ENCODE measurements at places on chromosomes 5 and 9.

GRCh38 chr9:89305868-89306267, 5.1 kb upstream of the CKS2 start:
- no peak for DNase-seq

DNA sequence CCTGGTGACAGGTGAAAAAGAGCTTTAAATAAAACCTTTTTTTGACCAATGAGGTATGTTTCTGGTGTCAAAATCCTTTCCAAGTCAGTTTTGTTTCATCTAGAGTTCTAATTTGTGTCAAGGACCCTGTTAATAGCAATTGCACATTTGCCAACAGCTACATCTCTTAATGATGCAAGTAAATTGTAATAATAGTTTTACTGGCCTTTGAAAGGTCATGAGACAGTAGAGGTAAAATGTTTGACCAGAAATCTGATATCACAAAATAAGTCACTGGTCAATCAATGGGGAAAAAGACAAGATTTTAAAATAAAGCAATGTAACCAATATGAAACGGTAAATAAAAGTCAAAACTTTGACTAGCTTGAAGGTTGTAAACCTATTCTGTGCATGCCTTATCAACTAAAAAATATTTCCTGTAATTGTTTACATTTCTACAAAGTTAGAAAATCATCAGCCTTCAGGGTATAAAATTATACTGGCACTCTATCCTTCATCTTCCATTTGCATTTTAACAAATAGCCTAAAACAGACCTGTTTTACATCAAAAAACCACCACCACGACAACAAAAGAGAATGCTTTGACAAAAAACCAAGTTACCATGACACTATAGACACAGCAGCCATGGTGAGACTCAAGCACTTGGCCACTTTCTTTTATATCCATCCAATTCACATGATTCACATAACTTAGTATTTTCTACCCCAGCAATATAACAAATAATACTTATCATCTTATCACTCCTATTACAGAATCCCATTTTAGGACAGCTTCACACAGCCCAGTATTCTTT, 3.0 kb downstream of the NADK2 start:
- no peak for DNase-seq

DNA sequence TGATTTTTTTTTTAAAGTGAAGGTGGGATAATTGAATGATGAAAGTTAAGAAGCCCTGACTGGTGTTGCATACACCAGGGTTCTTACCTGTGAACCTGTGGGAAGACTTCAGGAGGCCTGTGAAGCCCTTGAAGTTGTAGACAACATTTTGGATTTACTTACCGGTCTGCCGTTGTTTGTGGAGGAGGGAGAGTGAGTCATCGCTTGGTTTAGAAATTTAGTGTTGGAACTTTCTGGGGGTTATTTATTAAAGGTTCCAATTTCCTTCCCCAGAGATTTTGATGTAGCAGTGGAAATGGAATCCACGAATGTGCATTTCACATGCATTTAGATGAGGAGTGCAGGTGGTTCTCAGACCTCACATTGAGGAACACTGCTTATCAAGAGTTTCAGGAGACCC, 49.6 kb downstream of the ARHGAP26 start:
- DNase-seq, result peak; percentile 55

GRCh38 chr5:118996098-118996497, 7.8 kb upstream of the DTWD2 start:
- no peak for DNase-seq

DNA sequence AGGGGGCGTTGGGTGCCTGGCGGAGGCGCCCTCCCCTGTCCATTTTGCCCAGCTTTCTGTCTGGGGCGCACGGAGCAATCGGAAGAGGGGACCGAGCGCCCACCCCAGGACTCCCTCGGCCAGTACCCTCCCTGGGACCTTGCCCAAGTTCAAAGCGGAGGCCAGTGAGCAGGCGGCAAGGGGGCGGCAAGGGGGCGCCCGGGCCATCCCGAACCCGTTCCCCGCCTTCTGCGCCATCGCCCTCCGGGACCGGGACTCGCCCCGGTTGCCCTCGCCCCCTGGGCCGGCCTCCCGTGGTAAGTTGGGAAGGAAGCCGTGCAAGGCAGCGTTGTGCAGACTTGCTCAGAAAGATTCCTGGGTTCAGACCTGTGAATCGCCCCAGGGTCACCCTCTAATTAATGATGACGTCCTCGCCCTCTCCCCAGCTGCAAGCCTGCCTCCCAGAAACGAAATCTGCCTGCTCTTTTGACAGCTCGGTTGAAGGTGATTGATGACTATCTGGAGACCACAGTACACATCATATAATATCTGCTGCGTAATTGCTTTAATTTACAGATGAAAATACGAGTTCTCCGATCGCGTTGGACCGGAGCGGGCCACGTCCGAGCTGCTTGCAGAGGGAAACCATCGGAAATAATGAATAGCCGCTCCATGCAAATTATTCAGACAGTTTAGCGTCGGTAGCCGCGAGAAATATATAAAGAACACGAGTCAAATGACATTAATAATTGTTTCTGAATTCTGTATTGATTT, 1.4 kb upstream of the IRX4 start:
- no peak for DNase-seq

GRCh38 chr5:6307304-6307703, 71.0 kb downstream of the MED10 start:
- DNase-seq, result no peak

DNA sequence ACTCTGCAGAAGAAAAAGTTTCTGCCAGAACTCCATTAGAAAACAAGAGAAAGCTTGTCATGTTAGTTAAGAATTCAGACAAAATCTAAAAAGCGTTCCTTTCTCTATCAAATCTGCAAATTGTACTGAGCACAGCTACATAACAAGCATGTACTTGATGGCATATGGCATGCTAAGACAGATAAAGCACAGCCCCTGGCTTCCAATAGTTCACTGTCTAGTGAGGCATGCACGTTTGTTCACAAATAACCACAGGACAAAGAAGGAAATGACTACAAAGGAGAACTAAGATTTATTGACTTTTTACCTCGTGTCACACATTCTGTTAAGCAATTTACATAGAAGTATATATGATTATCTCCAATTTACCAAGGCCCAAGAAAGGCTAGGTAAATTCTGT, 518.2 kb upstream of the TLE4 start:
- no peak for DNase-seq

DNA sequence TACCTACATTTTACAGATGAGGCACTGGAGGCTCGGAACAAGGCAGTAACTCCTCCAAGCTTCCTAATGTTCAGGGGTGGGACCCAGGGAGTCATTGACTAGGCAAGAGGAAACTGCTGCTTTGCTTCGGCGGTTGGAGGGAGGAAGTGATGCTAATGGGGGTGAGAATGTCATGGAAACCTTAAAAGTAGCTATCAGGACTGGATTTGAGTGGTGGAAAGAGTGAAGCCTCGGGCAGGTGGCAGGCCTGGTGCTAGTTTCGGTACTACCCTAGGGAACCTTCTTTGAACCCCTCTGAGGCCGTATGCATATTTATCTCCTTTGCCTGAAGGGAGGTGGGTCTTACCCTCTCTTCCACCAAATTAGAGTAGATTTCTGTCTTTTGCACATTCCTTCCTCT, 1.6 kb downstream of the BSPRY start:
- no peak for DNase-seq

- peak; percentile 41 for DNase-seq
Observed at GRCh38 chr5:169876386-169876785, 103.9 kb downstream of the INSYN2B start.

DNA sequence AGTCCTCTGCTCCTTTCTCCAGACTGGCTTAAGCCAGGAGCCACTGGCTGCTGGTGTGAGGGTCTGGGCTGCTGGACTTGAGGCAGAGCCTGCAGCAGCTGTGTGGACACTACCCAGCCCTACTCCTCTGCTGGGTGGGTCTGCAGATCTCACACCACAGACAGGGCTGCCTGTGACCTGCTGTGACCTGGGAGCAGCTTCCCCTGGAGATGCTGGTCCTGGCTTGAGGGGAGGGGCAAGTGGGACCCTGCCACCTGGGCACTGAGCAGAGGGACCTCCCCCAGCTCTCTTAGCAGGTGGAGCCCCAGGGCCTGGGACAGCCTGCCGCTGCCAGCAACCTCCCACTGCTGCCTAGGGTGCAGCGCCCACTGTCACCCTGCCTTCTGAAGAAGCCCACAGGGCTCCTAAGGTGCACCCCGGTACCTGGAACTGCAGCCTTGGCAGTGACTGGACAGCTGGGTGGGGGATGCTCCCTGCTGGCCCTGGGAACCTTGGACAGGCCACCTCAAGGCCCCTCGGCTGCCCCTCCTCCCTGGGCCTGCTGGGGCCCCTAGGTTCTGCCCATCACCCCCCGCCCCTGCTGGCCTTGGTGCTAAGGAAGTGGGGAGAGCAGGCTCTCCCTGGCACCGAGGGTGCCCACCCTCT, 9.1 kb downstream of the CACFD1 start:
- no peak for DNase-seq

GRCh38 chr9:36815023-36815422, 219.0 kb downstream of the PAX5 start:
- no peak for DNase-seq

GRCh38 chr5:143923634-143924266, 111.8 kb downstream of the HMHB1 start:
- peak; percentile 37 for DNase-seq

DNA sequence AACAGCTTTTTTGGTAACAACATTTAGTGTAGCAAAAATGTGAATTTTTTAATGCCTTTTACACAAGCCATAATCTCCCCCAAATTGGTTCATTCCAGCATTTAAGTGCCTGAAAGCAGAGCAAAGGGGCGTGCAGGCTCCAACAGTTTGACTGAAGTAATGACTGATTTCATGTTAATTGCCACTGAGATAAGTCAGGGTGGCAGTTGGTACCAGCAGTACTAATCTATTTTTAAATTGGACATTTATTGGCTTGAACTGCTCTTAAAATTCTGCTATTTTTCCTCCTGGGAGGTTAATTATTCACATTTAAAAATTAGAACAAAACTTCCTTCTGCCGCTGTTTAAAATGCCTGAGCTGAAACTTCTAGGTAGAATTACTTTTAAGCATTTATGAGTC, 12.4 kb downstream of the TMEM171 start:
- DNase-seq, result no peak

DNA sequence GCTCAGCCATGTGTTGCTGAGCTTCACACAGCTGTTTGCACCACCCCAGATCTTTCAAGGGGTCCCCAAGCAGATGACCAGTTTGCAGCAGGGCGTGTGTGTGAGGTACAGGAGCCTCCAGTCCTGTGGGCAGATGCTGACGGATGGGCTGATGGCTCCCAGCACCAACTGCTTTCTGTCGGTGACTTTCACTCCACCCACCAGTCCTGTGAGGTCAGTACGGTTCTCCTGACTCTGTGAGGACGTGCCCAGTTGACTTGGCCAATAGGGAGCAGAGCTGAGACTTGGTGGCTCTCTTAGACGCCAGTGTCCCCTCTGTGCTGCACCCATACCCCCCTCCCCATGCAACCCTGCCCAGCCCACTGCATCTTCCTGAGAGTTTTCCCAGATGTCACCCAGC, 19.7 kb downstream of the COL5A1 start:
- DNase-seq, result peak; percentile 79

- peak; percentile 23 for DNase-seq
Observed at GRCh38 chr5:55187370-55187769, 14.4 kb upstream of the CDC20B start.

GRCh38 chr5:156588306-156588705, 261.3 kb downstream of the SGCD start:
- DNase-seq, result no peak

- peak; percentile 40 for DNase-seq
Observed at GRCh38 chr5:39765366-39765765, 340.6 kb upstream of the DAB2 start.

DNA sequence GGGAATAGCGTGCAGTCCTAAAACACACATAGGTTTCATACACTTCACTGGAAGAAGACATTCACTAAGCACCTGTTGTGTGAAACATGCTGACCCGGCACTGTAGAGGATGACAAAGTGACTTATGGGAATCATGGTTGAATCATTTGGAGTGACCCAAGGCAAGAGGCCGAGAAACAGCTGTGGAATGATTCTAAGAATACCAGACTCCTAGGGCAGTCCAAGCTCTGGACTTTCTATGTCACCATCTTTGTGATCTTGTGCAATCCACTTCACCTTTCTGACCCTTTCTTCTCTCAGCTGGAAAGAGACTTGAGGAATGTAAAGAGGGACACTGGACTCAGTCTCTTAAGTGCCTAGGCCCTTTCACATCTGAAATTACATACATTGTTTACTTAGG, 13.1 kb downstream of the MSANTD3 start:
- DNase-seq, result peak; percentile 85

GRCh38 chr5:117102591-117102990, 528.0 kb upstream of the SEMA6A start:
- no peak for DNase-seq

DNA sequence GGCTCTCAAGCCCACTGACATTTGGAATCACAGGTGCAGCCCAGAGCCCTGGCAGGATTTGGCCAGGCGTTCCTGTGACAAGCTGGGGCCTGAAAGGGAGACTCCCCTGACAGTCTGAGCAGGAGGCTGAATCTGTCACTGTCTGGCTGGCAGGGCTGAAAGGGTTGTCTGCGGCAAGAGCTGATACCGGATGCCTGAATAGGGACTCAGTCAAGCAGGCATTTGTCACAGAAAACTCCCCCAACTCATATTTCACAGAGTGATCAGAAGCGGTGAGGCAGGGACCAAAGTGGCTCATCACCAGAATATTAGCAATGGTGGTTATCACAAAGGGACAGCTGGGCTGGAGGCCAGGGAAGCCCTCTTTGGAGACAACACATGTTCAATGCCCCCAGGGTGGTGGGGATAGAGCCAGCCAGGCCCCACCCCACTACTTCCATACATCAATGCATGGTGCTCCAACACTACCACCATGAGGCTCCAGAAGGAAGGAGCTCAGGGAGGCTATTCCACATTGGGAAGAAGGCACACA, 295.5 kb downstream of the DTWD2 start:
- DNase-seq, result no peak

GRCh38 chr5:14849516-14850294, 21.9 kb downstream of the ANKH start:
- DNase-seq, result no peak

DNA sequence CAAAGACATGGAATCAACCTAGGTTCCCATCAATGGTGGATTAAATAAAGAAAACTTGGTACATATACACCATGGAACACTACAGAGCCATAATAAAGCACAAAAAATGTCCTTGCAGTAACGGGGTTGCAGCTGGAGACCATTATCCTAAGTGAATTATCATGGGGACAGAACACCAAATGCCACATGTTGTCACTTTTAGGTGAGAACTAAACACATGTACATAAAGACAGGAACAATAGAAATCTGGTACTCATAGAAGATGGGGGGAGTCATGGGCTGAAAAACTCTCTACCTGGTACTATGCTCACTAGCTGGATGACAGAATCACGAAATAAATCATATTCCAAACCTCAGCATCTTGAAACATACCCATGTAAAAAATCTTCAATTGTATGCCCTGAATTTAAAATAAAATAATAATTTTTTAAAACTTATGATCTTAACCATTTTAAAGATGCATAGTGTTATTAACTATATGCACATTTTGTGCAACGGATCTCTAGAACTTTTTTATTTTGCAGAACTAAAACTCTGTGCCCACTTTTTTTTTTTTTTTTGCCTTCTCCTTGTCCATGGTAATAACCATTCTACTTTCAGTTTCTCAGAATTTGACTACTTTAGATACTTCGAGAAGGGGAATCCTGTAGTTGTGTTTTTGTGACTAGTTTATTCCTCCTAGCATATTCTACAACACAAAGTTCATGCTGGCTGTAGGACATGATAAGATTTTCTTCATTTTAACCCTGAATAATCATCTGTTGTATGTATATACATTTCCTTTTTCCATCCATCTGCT, 1081.6 kb upstream of the ACO1 start:
- DNase-seq, result no peak

Data from fibroblast of villous mesenchyme (primary cell).